AML-193 (cell line): ENCODE measurements at places on chromosomes 2 and 18.

- DNase-seq: no peak
Measured at GRCh38 chr2:86015006-86015405, 90.7 kb downstream of the POLR1A start.

- no peak for DNase-seq
Measured at GRCh38 chr2:217650229-217650628, 352.6 kb downstream of the TNS1 start.

DNA sequence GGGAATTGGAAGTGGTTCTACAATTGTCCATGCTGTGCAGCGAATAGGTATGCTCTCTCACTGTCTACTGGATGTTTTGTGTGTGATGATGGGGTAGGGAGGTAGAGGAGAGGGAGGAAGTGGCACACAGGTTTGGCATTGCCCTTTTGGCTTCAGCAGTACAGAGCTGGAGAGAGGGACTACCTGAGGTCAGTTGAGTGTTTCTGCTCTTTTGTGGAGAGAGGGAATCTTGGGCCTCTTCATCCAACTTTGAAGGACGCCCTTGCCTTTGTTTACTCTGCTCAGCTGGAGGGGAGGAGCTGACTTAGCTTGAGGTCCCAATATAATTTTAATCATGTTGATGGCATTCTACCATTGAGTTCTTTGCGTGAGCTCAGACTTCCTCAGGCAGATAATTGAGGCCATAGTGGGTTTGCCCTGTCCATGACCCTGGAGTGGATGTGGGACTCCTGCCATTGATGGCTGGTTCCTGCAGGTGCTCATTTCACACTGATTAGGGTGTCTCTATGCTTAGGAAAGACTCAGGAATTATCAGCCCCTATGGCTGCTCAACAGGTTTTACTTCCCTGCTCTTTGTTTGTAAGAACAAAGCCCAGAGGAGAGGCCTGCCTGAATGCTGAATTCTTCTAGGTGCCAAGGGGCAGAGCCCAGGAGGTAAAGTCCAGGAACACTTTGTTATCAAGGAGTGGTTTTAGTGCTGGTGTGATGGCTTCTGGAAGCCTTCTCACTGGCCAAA, 7.2 kb downstream of the RPIA start:
- no peak for DNase-seq

- DNase-seq: no peak
Measured at GRCh38 chr2:8841932-8842331, 4.5 kb upstream of the KIDINS220 start.

- no peak for DNase-seq
Measured at GRCh38 chr2:189253836-189254235, 74.3 kb upstream of the COL5A2 start.

GRCh38 chr18:48944634-48945033, 6.1 kb downstream of the SMAD7 start:
- DNase-seq: no peak

DNA sequence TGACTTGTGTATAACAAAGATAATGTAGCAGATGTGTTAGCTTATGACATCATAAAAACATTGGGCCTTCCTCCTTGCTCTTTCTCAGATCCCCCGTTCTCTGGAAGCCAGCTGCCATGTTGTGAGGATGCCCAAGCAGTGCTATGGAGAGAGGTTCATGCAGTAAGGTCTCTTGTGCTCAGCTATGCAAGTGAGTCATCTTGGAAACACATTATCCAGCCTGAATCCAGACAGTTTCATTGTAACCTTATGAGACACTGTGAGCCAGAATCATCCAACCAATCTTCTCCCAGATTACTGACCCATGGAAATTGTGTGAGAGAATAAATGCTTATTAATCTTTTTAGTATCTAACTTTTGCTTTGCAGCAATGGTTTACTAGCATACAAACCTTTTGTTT, 60.8 kb downstream of the ST6GAL2 start:
- no peak for DNase-seq

- DNase-seq: no peak
Measured at GRCh38 chr2:27814758-27815157, 43.2 kb downstream of the MRPL33 start.

GRCh38 chr2:149737896-149738295, 150.3 kb upstream of the MMADHC start:
- no peak for DNase-seq

- DNase-seq: no peak
Measured at GRCh38 chr2:228646061-228646460, 464.6 kb upstream of the SPHKAP start.

DNA sequence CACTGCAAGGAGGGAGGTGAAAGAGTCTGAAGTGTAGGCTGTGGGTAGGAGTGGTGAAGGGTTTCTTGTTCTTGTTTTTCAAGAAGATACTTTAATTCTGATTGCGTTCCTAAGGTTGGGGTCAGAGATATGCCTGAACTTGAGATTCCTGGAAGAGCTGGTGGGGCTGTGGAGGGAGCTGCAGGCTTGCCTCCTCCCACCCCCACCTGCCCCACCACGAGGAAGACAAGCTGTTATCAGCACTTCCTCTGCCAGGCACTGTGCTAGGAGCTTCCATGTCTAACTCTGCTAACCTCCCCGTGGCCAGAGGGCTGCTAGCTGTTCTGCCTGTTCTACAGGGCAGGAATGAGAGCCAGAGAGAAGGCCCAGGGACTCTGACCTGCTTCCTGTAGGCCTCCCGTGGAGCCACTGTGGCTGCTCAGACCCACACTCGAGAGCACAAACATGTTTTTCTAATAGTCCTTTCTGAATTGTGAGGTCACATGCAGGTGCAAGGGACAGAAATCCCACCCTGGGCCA, 13.7 kb downstream of the ANKRD23 start:
- DNase-seq: no peak

DNA sequence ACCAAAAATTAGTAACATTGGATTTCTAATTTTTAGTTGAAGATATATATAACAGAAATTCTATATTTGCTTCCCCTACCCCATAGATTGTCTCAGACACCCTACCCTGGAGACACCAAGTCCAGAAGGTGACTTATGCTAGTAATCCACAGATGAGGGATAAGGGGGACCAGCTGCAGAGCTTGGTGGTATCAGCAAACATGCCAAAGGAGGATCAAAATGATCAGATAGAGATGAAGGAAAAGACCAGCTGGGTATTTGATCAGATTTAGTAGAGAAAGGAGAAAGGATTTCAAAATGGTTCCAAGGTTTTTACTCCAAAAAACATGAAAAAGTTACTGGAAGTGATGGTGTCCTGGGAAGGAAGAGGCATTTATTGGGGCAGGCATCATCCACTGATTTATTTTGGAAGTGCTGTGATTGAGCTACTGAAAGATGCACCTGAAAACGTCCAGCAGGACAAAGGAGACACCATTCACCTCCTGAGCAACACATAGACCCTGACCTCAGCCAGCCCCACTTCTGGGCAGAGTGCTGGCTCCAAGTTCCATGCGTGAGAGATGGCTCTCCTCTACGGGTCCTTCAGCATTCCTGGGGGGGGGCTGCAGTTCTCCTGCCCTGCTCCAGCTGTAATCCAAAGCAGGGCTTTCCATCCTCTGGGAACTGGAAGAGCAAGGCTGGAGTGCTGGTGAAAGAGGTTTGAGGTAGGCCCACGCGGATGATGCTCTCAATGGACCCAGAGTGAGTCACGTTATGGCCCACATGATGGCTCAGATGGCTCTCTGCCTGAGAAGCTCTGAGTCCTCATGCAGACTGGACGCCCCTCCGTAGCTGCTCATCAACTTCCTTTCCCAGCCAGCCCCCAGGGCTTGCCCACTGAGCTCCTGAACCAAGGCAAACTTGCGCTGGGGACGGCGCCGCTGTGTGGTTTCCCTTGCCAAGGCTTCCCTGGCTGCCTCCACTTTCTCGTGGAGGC, 3.7 kb upstream of the LRRFIP1 start:
- DNase-seq: no peak

DNA sequence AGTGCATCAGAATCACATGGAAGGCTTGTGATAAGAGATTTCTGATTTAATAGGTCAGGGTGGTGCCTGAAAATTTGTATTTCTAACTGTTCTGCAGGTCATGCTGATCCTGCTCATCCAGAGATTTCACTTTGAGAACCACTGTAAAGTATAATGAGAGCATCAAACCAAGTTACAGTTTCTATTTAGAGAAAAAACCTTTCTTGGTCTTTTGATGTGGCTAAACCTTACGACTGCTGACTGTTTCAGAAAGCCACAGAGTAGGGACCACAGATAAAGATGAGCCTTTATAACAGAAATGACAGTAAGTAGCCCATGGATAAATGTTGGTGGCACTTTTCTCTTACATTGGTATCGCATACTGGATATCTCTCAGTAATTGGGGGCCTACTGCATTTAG, 109.4 kb upstream of the FANCL start:
- no peak for DNase-seq

DNA sequence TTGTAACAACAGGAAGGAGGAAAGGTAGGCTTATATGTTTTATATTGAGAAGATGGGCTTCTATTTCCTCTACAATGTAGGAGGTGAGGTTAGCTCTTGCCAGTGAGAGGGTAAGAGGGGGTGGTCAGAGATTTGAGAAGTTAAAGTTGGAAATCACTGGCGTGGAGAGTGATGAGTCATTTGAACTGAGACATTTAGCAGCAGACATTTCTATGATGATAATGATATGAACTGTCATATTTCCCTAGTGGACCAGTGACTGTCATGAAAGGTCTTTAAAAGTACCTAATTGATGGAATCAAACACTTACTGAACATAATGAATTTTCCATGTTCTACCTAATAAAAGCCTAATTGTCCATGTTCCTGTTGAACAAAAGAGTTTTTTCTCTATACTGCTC, 126.1 kb downstream of the FAM161A start:
- no peak for DNase-seq

GRCh38 chr18:13183359-13183758, 35.2 kb upstream of the LDLRAD4 start:
- no peak for DNase-seq

- peak; percentile 11 for DNase-seq
Measured at GRCh38 chr2:129877795-129878775, 101.4 kb upstream of the RAB6C start.

GRCh38 chr2:174836377-174836994, 72.2 kb upstream of the CHRNA1 start:
- no peak for DNase-seq

DNA sequence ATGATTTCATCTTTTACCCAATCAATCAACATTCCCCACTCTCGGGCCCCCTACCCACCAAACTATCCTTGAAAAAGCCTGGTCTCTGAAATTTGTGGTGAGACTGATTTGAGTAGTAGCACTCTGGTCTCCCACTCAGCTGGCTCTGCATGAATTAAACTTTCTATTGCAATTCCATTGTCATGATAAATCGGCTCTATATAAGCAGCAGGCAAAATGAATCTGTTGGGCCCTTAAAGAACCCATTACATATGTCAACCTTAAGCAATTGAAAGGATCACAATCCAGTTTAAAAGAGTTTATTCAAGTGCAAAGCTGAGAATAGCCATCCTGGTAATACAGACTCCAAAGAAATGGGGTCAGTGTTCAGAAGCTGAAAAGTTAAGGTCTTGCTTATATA, 68.2 kb downstream of the NEURL3 start:
- no peak for DNase-seq

GRCh38 chr2:54859997-54860701, 136.7 kb downstream of the EML6 start:
- DNase-seq: no peak

- no peak for DNase-seq
Measured at GRCh38 chr2:113602869-113603466, 24.1 kb upstream of the RABL2A start.

DNA sequence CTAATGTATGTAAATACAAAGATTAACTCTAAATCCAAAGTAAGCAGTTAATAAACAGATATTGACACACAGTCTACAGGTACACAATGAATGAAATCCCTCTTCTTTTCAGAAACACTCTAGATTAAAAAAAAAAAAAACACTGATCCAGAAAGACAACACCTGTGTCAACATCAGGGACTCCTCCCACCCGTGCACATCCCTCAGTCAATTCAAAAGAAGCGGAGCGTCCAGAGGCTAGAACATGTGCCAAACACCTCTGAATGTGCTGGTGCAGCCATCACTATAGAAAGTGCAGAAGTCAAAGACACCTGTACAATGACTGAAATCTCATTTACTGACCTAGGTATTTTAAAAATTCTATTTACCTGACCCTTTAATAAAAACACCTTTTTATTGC, 622.6 kb upstream of the ID2 start:
- no peak for DNase-seq

- DNase-seq: no peak
Measured at GRCh38 chr2:26504002-26504401, 26.1 kb upstream of the OTOF start.

- DNase-seq: no peak
Measured at GRCh38 chr2:78218066-78218465, 695.9 kb upstream of the LRRTM4 start.

GRCh38 chr2:175892046-175892445, 110.0 kb downstream of the LNPK start:
- DNase-seq: no peak

- DNase-seq: no peak
Measured at GRCh38 chr2:28755421-28755820, 3.8 kb downstream of the PPP1CB start.

GRCh38 chr2:233832414-233832813, 21.9 kb downstream of the HJURP start:
- DNase-seq: no peak

DNA sequence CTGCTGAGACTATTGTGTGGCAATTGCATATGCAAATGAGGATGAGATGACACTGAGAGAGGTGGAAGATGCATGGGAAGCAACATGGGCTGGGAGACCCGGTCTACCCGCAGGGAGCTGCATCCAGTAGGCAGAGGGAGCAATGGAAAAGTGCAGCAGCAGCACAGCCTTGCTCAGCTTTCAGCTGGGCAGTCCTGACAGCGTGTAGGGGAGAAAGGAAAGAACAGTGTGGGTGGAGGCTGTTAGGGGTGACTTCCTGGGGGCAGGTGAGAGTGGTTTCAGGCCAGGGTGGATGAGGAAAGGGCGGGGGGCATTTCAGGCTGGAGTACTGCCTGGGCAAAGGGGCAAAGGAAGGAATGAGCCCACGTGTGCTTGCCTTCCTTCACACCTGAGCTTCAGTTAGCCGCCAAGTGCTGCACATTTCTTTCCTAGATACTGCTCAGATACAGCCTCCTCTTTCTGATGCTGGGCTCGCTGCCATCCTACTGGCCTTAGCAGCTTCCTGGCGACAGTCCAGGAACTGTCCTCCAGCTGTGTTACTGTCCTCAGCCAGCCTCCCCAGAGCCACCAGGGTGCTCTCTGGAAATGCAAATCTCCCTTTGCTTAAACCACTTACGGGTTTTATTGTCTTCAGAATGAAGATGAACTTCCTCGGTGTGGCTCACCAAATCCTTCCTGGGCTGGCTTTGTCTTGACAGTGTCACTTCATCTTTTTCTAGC, 276.3 kb downstream of the TSN start:
- DNase-seq: no peak

GRCh38 chr2:10889651-10890215, 22.0 kb upstream of the KCNF1 start:
- no peak for DNase-seq
